Small intestine (tissue), 16 donors: ENCODE measurements at places on chromosomes 13 and 19.

GRCh38 chr13:32075170-32075851 is 43.7 kb downstream of the FRY start:
- peak; percentile 26 for DNase-seq

DNA sequence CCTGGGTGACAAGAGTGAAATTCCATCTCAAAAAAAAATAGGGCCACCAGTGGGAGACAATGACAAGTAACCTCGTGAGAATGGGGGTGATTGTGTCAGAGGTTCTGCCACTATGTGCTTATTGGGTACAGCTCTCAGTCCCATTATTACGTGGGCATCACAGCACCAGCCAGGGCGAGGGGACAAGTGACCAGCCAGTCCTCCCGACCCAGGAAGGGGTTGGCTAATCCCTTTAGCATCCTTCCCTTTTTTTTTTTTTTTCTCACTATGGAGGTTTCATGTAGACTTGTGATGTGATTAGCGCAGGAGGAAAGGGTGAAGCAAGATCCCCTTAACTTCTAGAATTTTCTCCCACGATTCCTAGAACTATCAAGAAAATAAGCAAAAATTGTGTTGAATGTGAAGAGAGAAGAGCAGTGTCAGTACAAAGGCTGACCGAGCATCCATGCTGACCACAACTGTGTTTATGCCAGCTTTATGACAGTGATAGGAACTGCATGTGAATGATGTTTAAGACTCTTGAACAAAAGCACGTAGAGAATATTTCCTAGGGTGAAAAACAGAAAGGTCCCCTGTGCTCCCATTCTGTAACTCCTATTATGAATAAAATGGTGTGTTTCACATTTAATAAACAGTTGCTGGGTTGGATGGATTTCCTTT is 50.0 kb downstream of the ALOX5AP start:
- DNase-seq: no peak

DNA sequence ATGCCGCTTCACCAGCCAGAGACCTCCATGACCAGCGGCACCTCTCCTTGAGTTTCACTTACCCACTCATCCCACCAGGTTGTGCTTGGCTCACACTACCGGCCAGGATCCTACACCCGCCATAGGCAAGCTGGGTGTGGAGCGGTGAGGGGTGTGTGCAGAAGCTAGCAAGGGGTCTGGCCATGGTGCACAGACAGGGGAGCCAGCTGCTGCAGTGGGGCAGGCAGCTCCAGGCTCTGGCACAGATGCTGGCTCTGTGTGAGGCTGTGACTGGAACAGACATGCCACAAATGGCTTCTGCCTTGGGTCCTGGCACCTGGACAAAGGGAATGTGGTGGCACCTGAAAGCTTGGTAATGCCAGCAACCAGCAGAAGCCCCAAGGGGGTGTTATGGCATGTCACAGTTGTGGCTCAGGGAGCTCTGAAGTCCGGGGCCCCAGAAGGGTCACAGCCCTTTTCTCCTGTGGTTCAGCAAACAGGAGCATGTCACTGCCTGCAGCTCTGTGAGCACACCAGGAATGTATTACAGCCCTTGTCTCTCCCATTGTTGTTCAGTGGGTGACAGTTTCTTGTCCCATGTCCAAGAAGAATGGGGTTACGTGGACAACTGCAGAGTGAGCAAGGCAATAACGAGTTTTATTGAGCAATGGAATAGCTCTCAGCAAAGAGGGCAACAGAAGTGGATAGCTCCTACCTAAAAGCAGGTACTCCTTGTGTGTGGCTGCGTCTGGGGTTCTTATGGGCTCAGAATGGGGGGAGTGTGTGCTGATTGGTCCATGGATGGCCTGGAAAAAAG is 2791.0 kb upstream of the PCDH20 start:
- DNase-seq: no peak

DNA sequence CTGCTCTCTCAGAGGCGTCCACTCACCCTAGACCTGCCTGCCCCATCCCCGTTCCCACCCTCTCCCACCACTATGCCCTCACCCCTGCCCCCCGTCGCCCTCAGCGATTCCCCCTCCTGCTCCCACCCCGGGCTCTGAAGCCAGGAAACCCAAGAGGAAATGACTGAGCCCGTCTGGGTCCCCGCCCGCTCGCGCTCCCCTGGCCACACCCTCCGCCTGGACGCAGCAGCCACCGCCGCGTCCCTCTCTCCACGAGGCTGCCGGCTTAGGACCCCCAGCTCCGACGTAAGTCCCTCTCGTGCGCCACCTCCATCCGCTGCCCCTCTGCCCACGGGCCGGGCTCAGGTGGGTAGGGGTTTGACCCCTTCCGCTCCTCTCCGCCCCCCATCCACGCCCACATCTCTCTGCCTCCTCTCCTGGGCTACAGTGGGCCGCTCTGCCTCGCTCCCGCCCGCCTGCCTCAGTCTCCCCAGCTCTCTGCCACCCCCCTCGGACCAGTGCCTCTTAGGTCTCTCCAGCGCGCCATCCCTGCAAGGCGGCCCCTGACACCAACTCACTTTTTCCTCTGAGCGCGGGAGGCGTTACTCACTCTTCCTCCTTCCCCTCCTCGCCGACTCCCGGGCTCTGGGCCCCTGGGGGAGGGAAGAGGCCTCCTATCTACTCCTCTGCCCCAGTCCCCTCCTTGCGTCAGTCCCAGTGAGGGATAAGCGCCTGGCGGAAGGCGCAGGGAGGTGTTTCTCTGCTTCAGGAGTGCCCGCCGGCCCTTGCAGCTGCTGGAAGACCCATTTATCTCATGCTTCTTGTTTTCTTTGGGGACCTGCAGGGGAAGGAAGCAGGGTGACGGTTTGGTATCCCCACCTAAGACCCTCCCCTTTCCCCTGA is at the start of gene FXYD5:
Gene FXYD5, plus strand, starts transcription at position 211 of the 882 bp plus-strand sequence. CDS start 816 bp downstream, outside the sequence.
- peak; percentile 82 for DNase-seq

DNA sequence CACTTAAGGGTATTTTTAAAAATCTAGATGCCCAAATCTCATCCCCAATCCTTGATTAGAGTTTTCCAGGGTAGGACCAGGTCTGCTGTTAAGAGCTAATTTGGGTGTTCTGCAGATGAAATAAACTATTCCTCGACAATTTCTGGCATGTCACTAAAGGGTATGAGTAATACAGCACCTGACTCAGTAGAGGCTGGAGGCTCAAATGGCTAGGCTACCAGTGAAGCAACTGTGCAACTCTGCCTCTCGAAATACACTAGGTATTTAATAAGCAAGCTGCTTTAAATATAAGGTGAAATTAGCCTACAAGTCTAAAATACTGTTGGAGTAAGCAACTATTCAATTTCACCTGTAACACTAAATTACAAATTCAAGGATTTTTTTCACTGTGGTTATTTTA is 1.5 kb downstream of the RNF6 start:
- DNase-seq: no peak

- peak; percentile 15 for DNase-seq
These were observed 549.6 kb downstream of the FGF9 start for GRCh38 chr13:22220151-22221135.

- DNase-seq: no peak
These were observed 36.4 kb upstream of the UBAC2 start for GRCh38 chr13:99164226-99164625.

DNA sequence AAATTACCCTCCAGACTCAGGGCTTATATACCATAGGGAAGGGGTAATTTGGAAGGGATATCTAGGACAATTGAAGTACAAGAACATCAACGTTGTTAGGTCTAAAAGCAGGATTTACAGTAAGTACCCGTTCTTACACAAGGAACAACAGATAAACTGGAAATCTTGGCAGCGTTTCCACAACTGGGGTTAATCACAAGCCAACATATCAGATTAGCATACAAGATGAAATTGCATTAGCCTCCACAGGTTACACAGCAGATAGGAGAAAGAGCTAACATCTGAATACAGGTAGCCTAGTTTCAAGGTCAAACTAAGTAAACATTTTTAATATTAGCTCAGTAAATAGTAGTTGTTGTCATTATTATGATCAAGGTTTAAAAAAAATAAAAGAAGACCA is 1214.0 kb upstream of the PCDH20 start:
- DNase-seq: peak; percentile 10

DNA sequence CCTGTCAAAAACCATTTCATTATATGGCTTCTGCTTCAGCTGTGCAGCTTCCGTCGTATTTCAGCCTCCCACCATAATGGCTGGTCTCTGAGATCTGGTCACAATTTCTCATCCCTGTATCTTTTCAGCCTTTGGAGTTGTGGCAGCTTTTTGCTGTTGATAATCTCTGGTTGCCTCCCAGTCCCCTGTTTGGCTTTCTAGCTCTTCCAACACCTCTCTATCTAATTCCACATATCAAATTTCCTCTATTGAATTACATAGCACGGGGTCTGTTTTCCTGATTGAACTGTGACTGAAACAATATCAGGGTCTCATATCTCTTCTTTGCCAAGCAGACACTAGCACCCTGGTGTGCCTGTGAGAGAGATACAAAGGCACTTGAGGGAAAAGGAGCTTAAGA is 222.1 kb upstream of the OBI1 start:
- DNase-seq: no peak

GRCh38 chr13:77580748-77581147 is 45.2 kb downstream of the SCEL start:
- DNase-seq: no peak

DNA sequence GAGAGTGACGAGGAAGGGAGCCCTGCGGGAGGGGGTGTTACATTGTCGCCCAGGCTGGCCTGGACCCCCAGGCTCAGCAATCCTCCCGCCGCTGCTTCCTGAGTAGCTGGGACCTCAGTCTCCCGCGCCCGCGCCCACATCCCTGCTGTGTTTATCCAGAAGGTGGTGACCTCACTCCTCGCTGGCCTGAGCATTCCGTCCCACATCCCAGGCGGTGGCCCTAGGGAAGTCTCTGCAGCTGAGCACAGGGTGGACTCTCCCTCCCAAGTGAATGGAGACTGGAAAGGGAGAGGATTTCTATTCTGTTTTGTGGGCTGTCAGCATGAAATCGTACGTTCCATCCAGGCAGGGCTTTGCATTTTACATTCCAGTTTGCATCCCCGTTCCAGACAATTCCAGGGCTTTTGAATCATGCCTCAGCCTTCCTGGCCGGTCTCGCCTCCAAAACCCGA is 401 bp upstream of the ZNF765 start:
- no peak for DNase-seq

DNA sequence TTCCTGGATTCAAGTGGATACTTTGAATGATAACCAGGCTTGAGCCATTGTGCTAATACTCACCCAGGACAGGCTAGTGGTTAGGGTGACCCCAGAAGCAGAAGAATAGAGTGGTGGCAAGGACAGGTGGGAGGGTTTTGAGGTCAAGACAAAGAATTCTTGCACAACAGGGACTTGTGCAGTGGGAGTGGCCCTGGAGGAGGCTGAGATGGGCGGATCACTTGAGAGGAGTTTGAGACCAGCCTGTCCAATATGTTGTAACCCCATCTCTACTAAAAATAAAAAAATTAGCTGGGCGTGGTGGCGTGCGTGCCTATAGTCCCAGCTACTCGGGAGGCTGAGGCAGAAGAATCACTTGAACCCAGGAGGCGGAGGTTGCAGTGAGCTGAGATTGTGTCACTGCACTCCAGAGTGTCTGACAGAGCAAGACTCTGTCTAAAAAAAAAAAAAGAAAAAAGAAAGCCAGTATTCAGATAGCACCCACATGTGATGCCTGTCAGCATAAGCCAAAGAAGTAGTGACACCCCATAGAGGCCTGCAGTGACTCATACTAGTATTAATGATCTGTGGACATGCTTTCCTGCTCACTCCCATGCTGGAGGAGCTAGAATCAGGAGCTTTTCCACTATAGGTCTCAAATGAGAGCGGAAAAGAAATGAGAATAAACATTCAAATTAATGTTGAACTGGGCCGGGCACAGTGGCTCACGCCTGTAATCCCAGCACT is 78.7 kb downstream of the RNF17 start:
- DNase-seq: no peak

- DNase-seq: no peak
These were observed 19.3 kb downstream of the PPP1R12C start for GRCh38 chr19:55097864-55098715.

DNA sequence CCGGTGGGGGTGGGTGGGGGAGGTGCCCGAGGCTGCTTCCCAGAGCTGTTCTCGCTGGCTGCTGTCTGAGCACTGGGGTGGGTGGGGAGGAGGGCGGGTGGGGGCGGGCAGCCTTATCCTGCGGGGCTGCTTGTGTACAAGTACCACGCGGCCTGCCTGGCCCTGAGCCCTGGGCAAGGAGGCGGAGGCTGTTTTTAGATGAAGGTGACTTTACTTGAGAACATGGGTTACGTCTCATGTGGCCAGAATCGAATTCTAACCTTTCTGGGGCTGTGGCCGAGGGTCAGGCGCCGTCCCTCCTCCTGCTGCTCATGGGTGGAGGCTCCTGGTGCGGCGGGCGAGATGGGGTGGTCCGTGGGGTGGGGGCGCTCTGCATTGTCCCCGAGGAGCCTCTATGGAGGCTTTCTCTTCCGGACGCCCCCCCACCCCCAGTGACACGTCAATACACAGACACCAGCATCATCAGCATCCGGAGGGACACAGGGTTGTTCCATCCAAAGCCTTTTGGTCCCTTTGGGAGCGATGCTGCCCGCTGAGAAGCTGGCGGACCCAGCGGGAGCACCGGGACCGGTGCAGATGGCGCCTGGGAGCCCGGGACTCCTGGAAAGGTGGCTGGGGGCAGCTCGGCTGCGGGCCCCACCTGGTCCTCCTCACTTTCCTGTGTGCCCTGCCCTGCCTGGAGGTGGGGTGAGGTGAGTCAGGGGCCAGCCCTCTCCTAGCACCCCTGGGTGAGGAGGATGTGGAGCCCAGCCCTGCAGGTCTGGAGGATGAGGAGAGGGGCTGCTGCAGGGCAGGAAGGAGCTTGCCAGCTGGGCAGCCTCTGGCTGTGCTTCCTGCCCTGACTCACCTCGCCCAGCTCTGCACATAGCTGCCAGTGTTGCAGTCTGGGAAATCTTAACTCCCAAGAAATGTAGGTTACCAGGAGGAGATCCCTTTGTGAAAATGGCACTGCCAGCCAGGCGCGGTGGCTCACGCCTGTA is 3.4 kb downstream of the BSG start:
- no peak for DNase-seq

- DNase-seq: no peak
These were observed 3.7 kb downstream of the COL4A2 start for GRCh38 chr13:110310541-110311442.

GRCh38 chr13:99542788-99543406 is 41.6 kb downstream of the TM9SF2 start:
- no peak for DNase-seq

GRCh38 chr19:40542202-40542859 is 34.3 kb upstream of the SHKBP1 start:
- DNase-seq: no peak

DNA sequence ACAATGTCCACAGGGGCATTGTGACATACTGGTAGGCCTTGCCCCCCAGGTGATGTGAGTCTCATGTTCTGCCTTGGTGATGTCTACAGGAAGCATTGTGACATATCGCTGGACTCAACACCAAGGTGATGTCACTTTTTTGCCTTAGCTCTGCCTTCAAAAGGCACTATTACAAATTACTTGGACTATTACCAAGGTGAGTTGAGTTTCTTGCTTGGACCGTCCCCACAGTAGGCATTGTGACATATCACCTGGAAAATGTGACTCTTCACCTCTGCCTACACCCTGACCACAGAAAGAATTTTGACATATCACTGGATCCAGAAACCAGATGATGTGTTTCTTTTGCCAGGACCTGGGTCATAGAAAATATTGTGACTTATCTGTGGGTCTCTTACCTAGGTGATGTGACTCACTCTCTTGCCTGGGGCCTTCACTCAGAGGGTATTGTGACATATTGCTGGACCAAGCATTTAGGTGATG is 60.6 kb upstream of the ZNF724 start:
- no peak for DNase-seq
